ENCODE measurements at places on chromosomes 12 and 14.

GRCh38 chr12:31951008-31951407 is 8.2 kb upstream of the RESF1 start:
- DNase-seq, result no peak

DNA sequence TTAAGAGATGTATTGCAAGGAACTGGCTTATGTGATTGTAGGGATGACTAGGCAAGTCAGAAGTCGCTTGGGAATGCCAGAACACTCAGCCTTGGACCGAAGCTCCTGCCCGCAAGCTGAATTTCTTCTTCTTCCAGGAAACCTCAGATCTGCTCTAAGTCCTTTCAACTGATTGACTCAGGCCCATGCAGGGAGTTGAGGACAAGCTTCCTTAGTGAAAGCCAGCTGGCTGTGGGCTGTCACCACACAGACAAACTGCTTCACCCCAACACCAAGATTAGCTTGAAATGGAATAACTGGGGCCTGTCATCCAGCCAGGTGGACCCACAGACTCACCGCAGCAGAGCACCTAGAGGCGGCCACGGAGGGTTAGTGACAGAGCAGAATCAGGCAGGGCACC is 24.7 kb downstream of the BDKRB2 start:
- no peak for DNase-seq

DNA sequence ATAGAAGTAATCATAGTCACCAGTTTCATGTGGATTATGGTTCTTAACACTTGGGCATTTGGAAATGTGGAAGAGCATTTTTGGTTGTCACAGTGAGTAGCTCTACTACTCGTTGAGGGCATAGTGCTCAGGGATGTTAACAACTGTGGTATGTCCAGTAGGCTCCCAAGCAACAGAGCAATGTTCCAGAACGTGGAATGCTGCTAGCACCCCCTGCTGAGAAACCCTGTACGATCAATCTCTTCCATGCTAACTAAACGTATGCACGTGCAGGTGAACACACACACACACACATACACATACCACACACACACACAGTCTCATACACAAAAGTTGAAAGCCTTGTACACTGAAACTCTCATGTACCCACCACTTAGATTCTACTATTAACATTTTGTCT is 16.6 kb upstream of the GNPTAB start:
- no peak for DNase-seq

DNA sequence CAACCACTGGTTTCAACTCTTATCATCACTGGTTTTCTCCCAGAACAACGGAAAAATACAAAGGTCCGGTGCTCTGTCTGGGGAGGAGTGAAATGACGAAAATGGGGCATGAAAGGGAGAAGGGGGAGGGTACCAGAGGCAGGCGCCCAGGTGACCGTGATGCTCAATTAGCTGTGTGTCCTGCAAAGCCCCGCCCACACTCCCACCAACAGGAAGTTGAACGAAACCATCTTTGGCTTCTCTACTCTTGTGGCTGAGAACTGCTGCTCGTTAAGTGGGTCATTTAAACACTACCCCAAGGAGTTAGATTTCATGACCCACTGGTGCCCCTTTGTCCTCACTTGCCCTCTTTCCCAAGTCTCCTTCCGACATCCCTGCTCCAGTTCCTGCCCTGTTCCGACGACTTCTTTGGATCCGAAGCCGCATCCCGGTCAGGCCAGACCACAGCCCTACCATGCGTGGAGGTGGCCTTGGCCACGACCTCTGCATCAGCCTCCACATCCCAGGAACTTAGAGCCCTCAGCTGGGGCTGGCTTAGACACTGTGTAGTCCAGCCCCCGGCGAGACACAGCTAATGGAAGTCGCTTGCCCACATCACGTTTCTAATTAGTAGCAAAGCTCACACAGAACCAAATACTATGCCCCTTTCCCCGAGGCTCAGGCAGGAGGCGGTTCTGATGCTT is 11.4 kb upstream of the LRTM2 start:
- no peak for DNase-seq

DNA sequence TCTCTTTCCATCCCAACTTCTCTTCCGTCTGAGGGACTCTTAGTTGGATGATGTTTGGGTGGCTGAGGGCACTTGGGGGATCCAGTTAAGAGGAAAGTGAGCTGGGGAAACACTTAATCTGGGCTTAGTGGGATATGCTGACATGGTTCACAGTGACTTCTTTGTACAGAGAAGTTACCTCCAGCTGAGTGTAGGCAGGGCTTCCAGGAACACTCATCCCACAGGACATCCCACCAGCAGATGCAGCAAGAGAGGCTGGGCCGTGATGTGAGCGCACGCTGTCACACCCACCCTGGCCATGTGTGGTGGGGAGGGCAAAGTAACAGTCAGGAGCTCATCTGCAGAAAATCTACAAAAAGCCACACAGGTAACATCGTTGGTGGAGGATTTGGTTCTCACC is 832 bp upstream of the CACNA2D4 start:
- DNase-seq, result no peak

Measured in lung (tissue), 17 donors.